GM12878 (cell line): ENCODE measurements at places on chromosomes 2 and 18. TPM values are rescaled to one million over a fixed set of nuclear protein-coding genes. Genes with fewer than 3 reads are reported as not detected.

DNA sequence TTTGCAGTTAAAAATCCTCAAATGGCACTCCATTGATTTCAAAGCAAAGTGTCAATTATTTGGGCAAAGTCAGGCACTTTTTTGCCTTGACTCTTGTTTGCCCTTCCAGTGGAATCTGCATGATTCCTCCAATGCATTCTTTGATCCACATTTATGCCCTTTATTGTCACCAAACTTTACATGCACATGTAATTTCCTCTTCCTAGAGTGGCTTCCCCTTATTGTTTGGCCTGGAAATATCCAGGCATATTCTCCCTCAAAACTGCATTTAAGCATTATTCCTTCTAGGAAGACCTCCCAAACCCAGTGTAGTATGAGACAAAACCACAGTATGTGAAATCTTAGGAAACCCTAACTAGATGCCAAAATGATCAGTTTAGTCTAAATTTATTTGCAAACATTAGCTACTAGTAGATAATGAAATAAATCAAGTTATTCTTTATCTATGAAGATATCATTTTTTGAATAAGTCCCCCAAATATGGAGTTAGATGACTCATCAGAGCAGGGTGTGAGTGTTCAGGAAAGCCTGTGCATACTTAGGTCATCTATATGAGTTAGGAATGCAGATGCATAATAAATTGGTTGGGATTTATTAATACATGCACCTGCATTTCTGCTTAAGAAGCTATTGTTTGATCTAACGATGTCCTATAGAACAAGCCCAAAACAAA is 433.3 kb upstream of the TCF4 start:
- no peak for DNase-seq

Gene AGPS
- 41.2 and 42.3 TPM in 2 replicates for polyA plus RNA-seq

- no peak for DNase-seq
Observed at GRCh38 chr2:235523021-235523420, 29.2 kb downstream of the AGAP1 start.

GRCh38 chr2:17765398-17765797 is 11.5 kb downstream of the GEN1 start:
- no peak for DNase-seq

Gene DSG2
- 21.5 and 27.4 TPM in 2 replicates for polyA plus RNA-seq

- DNase-seq = no peak
Observed at GRCh38 chr2:138201286-138201685, 237.0 kb downstream of the HNMT start.

GRCh38 chr2:229539628-229540027 is 174.7 kb downstream of the DNER start:
- DNase-seq = no peak

Gene TEX44
- not detected in 2 replicates for polyA plus RNA-seq

DNA sequence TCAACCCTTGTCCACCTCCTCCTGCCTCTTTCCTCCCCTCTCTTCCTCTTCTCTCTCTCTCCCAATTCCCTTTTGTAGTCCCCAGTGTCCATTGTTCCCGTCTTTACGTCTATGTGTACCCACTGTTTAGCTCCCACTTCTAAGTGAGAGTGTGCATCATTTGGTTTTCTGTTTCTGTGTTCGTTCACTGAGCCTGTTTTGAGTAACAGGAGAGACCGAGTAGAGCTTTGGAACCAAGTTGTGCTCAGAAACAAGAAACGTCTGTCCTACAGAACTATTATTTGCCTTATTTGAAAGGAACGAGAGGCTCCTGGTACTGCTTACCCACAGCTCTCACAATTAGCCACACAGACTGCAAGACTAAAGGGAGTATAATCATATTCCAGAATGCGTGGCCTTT is 50.1 kb upstream of the MAPRE2 start:
- no peak for DNase-seq

DNA sequence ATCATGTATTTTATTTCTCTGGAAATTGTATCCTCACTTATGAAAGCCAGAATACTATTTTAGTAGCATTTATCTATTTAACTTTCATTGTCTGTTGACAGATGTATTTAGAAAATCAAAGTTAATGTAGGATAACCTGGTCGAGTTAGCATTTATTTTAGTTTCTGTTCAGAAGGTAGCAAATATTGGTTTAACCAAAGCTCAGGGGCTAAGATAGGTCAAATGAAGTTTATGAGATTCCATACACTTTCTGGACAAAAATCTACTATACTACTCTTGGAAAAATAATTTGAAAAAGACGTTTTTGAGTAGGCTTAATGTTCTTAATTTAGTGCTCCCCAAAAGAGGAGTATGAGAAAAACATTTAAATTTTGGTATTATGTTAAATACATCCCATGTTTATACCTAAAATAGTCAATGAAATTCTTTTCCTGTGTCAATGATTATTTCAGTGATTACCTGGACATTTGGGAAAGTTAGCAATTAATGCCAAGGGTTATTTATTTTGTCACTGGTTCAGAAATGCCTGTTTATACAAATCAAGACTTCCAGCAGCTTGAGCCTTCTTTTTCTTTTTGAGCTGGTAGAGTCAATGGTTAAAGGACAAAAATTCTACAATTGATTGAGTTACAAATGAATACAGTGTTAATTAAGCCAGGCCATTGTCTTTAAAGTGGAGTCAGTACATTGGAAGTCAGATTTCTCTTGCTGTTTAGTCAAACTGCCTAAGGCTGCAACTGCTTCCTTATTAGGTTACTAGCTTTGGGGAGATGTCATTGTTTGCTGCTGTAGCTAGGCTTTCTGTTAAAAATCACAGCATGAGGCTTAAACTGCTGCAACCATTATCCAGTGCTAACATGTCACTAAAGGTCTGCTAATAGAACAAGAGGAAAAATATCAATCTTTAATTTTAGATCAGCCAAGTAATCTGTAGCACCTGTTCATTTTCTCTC is 182.3 kb downstream of the CAMKMT start:
- DNase-seq = no peak

DNA sequence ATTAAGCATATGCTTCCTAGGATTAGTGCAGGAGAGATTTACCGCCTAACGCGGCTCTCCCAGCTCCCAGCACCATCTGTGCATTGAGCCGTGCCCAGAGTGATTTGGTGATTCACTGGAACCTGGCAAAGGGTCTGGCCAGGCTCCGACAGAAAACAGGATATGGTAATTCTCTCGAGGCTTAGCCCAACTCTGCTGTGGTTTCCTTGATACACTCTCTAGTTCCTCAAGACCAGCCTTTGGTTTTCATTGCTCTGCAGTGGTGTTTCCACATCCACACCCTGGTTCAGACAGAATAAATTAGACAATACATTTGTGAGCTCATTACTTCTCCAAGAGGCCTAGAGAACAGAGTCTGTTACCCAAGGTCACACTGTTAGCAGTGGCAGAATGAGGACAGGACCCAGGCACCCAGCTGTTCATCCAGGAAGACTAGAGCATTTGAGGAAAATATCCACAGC is 23.0 kb upstream of the SMAD2 start:
- no peak for DNase-seq

DNA sequence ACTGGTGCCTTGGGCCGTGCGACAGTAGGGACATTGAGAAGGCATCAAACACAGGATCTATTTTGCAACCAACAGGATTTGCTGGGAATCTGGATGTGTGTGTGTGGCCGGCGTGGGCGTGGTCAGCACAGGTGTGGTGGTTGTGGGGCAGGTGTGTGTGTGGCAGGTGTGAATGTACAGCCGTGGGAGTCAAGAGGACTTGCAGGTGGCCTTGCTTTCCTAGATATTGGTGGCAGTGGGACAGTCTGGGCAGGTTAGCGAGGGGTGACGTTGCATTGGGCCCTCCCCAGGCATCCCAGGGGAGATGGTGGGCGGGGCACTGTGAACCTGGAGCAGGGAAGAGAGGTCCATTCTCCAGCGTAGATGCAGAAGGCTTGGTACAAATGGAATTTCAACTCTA is 3.2 kb upstream of the LIMS2 start:
- DNase-seq = no peak

- DNase-seq = no peak
Observed at GRCh38 chr2:151091583-151091982, 170.1 kb downstream of the RBM43 start.

GRCh38 chr2:144922519-144922918 is 402.6 kb upstream of the ZEB2 start:
- DNase-seq = no peak

DNA sequence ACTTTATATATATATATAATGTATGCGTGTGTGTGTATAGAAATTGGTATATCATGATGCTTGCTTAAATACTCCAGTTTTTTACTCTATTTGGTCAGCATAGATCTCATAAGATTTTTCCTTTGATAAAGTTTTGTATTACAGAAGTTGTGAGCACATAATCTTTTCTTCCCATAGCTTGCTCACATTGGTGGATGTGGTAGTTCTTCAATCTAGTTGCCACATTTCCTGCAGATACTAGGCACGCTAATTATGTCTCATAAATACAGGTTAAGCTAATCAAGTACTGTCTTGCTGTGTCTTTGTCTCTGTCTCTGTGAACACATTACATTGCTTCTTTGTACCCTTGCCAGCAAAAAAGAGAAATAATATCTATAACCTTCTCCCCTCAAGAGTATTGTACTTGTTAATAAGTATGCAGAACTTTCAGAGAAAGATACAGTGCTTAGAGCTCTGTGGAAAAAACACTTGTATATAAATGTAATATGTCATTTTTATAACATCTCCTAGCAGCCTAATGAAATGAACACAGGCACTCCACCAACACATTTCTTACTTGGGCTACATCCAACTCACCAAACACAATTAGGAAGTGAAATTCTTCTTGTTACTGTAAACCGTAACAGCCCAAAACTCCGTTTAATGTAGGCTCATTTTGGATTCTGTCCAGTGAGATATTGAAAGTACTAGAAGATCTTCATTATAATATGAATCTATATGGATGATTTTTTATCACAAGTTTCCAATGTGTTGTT is 306.7 kb upstream of the SLC8A1 start:
- no peak for DNase-seq

Gene THAP4
- polyA plus RNA-seq = 49.3 and 57.6 TPM in 2 replicates

Gene GULP1
- polyA plus RNA-seq = 0.15 and 0.19 TPM in 2 replicates

- no peak for DNase-seq
Observed at GRCh38 chr2:206232287-206233035, 42.0 kb upstream of the ZDBF2 start.

DNA sequence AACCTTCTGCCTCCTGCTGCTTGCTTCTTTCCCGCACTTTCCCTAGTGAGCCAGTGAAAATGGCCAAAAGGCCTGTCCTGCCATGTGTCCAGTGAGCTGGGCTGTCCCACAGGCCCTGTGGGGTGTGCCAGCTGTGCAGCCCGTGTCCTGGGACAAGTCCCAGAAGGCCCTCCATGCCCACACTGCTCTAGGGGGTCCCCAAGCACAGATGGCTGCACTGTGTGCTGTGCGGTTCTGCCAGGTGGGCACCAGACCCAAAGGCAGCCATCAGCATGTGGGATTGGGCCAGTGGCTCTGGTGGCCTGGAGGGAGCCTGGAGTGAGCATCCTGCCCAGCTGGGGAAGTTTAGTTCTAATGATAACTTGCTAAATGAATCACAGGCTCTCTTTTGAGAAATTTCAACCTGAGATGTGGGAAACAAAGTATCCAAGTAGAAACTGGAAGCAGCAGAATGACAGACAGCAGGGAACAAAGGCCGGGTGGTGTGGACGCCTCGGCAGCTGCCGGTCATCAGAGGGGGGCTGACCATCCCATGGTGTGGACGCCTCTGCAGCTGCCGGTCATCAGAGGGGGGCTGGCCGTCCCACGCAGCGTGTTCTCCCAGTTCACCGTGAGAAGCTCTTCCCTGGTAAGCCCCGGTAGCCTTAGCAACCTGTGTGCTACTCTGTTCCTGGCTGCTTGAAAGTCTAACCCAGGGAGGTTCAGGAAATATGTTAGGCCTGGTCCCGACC is 9.9 kb upstream of the CNDP2 start:
- no peak for DNase-seq

Gene EVX2
- polyA plus RNA-seq = not detected in 2 replicates

Gene SP5
- polyA plus RNA-seq = not detected in 2 replicates

Gene CAPN13
- not detected in 2 replicates for polyA plus RNA-seq

Gene FN1
- polyA plus RNA-seq = 5.7 and 8.1 TPM in 2 replicates

Gene LYG1
- polyA plus RNA-seq = 0.33 and 0.42 TPM in 2 replicates

DNA sequence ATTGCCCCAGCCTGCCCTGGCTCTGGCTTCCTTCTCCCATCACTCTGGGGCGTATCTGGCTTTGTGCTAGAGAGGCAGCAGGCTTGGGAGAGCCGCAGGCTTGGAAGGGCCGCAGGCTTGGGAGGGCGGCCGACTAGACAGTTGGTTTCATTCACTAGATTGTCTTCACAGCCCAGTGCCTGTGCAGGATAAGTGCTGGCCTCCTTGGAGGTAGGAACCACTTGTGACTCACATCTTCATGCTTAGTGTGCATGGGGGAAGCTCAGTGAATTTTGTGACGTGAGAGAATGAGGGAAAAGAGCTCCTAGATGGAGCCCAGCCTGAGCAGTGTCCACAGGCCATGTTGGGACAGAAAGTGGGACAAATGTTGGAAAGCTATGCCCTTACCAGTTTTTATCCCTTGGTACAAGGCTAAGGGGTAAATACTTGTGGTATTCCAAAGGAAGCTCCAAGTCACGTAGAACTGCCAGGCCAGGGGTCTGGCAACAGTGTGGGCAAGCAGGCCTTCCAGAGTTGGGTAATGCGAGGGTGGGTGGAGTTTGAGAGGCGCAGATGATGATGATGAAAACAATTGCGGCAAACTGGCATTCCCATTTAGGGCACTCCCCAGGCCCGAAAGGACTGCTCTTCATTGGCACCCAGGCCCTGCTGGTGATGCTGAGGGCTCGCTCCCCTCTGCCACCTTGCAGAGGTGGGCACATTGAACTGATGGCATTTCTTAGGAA is 100.1 kb downstream of the DDX1 start:
- no peak for DNase-seq

Gene MC5R
- polyA plus RNA-seq = not detected in 2 replicates

Gene SCN9A
- 0.04 TPM in 1 of 2 replicates, not detected in the other for polyA plus RNA-seq

DNA sequence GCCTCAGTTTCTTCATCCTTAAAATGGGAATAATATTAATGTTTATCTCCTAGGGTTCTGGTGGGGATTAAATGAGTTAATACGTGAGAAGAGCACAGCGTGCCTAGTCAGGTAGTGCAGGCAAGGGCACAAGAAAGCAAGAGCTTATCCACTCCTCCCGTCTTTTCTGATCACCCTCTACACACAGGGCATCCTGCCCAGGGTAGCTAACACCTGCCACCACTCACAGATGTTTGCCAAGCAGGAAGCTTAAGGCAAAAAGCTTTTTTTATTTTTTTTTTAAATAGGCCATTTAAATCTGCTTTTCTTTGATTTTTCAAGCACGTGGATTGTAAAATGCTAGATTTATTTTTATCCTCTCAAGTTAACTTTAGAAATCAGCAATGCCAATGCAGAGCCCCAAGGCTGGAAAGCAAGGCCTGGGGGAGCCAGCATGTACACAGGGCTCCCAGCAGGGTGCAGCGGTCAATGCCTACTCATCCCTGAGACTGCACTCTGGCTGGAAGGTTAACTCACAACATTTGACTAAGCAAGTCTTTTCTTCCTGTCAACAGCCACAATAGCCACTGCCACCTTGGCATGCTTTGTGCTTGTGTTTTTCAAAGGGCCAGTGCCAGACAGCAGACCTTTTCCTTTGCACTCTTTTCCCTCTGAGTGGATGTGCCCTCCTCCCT is 86.5 kb upstream of the ACAA2 start:
- DNase-seq = no peak
